DMS 273 treated with DMSO at 0.1 percent for 48 hours (cell line): ENCODE measurements at places on chromosomes 5 and 9.

DNA sequence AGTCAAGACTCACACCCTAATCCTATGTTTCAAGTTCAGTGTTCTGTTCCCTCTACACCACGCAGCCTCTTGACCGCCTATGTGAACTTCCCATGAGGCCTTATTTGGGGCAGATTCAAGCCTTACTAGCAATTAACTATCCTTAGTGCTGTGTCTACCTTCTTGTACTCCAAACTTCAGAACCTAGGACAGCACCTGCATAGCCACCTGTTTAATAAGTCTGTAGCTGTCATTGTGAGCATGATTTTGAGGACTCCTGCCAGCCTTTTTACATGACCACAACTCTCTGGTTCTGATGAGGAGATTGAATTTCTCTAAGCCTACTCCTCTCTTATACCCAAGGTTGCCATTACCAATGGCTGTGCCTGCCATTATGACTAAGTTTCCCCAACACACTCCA lies 50.8 kb upstream of the PCSK1 start:
- peak; percentile 74 for DNase-seq

GRCh38 chr5:135218790-135219568 lies 180.1 kb downstream of the MACROH2A1 start:
- no peak for DNase-seq

GRCh38 chr5:156149213-156149612 lies 177.8 kb upstream of the SGCD start:
- DNase-seq: no peak

DNA sequence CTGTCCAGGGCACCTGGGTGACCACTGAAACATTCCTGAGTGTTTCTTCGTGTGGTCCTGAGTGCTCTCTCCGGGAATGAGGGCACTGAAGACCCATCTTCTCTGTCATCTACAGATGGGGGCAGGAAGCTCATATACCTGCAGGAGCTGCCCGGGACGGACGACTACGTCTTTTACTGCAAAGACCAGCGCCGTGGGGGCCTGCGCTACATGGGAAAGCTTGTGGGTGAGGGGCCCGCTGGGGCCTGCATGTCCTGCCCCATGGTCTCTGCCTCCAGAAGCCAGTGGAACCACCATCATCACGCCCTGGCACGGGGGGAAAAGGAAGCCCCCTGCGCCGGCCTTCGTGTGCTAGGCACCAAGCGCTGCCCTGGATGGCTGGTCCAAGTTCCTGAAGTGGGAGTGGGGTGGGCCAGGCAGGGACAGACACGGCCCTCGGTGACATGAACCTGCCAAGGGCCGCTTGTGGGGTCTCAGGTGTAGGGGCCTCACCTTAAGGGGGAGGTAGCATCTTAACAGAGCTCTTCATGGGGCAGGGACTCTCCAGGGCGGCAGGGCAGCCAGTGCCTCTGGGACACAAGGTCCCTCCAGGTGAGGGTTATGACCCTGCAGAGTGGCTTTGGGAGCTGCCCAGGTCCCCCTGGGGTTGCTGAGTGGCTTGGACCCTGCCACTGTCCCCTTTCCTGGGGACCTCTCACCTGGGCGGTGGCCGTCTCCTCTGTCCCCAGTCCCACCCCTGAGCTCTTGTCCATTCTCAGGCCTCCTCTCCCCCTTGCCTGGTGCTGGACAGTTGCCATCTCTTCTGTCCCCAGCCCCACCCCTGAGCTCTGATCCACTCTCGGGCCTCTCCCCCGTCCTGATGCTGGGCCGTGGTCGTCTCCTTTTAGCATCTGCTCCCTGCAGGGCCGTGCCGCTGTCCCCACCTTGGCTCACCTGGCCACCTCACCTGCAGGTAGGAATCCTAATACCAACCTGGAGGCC lies 2.1 kb downstream of the OBP2A start:
- DNase-seq: no peak

DNA sequence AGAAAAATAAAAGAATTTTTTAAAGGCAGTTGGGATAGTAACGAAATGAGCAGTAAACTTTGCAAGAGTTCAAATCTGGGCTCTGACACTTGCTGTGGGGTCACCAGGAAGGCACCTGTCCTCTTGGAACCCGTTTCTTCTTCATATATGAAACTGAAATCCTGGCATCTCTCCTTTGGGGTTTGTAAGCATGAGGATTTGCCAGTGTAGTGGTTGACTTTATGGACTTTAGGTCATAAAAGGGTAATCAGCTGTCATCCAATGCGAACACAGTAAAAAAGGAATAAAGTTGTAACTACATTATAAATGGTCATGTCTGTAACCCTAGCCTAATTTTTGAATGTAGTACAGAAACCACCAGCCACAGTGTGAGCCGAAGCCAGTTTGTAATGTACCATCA lies 1.3 kb downstream of the RAB14 start:
- no peak for DNase-seq

DNA sequence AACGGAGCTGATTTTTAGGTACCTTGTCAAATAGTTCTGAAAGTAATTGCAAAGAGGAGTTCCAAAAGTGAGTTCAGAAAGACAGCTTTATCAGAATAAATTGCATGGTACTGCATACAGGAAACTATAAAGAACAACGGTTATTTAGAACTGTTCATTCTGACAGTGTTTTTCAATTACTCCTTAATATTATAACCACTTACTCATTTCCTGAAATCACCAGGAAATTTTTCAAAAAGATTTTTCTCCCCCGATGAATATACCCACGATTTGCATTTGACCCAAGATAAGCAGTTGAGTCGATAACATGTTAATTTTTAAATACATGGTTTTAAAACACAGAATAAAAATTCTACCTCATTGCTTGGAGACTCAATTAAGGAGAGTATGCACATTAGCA lies 9.4 kb downstream of the DOCK8 start:
- no peak for DNase-seq

GRCh38 chr5:172952034-172952511 lies 7.2 kb upstream of the RPL26L1 start:
- DNase-seq: no peak

DNA sequence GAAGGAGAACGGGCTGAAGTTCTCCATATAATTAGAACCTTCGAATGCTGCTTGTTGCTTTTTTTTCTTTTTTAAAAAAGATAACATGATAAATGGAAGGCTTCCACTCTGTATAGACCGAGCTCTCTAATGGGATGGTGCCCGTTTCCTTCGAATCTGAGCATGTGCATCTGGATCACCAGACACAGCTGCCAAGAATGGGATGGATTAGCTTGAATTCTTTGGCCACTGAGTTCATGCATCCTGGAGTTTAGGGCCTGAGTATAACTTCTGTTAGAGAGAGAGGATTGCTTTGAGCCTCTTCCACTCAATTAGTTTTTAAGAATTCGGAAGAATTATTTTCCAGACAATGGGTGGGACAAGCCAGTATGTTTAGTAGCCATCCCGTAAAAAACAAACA lies 93.7 kb upstream of the GDNF start:
- no peak for DNase-seq

- no peak for DNase-seq
These were observed 412.4 kb upstream of the C9orf72 start for GRCh38 chr9:27985714-27986113.

GRCh38 chr5:145433077-145433476 lies 402.1 kb downstream of the PRELID2 start:
- DNase-seq: no peak

DNA sequence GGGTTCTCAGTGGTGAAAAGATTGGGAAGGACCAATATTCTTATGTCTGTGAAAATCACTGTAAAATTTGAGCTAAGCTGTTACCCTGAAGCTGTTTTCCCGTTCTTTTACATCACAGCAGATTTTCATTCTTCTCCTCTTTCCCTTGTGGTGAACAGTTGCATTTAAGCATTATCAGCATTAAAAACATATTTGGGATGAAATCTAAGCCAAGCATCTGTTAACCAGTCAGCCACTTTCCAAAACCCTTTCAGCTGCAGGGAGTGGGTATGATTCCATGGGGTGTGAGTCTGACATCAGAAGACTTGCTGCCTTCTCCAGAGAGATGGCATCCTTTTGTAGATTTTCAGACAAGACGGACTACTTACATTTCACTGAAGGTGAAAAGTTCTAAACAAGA lies 97.2 kb downstream of the TRIO start:
- DNase-seq: peak; percentile 40

- DNase-seq: peak; percentile 56
These were observed 206.7 kb downstream of the ARRDC3 start for GRCh38 chr5:91176288-91177016.

- DNase-seq: no peak
These were observed 115.6 kb downstream of the RPS23 start for GRCh38 chr5:82162573-82162972.

GRCh38 chr5:54611290-54611951 lies 93.9 kb downstream of the SNX18 start:
- no peak for DNase-seq

GRCh38 chr5:58117542-58117941 lies 342.3 kb downstream of the PLK2 start:
- no peak for DNase-seq

- no peak for DNase-seq
These were observed 345.6 kb upstream of the ACTBL2 start for GRCh38 chr5:57828221-57828620.

- no peak for DNase-seq
These were observed 2.6 kb upstream of the SLC38A9 start for GRCh38 chr5:55714749-55715148.

GRCh38 chr5:58462623-58463230 lies 2.8 kb upstream of the PLK2 start:
- DNase-seq: peak; percentile 6

DNA sequence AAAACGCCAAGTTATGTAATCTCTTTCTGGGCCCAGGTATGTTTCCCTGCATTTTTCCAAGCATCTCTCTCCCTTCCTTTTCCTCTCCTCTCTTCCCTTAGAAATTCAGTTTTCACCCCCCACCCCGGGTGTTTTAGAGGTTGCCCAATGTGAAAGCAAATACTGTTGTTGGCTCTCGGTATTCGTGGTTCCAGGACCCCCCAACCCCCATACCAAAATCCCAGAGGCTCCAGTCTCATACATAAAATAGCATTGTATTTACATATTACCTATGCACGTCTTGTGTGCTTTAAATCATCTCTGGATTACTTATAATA lies 48.8 kb downstream of the ACER2 start:
- no peak for DNase-seq

- DNase-seq: no peak
These were observed 1.5 kb downstream of the FAM78A start for GRCh38 chr9:131274674-131275331.

- no peak for DNase-seq
These were observed 662 bp upstream of the DOLPP1 start for GRCh38 chr9:129080298-129080600.

GRCh38 chr5:149211566-149211965 lies 60.1 kb upstream of the AFAP1L1 start:
- DNase-seq: no peak
